ENCODE measurements at places on chromosomes 6 and 20.

DNA sequence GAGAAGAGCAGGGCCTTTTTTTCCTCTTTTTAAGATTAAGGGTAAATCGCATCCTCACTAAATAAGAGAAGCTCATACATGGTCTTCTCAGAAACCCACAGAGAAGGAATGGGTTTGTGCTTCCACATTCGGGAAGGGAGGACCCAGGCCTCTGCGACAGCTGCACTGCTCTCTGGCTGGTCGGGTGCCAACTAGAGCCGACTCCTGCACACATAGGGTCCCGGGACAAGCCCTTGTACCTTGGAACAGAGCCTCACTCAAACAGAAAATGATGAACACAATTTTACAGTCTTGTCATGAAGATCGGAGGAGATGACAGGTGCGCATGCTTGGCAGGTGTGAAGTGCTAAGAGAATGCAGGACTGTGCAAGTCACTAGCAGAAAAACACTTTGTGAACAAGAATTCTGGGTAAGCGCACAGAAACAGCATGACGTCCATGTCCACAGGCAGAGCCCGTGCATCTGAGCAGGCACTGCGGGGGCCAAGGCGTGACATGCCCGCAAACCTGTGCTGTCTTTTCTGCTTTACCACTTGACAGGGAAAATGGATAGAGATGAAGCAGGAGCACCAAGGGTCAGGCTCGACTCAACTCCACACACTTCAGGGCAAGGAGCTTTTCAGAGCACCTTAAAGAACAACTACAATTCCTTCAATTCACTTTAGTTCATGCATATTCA, 101.0 kb upstream of the MPC1 start:
- DNase-seq = no peak

- DNase-seq = no peak
Measured at GRCh38 chr20:11248687-11249638, 575.2 kb upstream of the JAG1 start.

DNA sequence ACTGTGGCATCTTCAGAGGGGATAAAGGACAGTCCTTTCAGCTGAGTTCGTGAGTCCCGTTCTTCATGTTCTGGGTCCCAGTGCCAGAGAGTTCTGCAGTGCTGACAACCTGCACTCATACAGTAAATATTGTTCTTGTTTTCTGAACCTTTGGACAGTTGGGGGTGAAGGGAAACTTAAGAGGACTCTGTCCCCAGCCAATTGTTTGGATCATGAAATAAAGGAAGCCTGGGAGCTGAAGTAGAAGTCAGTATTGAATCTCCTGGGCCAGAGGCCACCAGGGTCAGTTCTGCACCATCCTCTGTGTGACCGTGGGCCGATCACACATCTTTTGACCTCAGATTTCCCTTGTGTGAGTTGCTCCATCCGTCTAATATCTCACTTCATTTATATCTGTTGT, 3.2 kb downstream of the SLC2A12 start:
- no peak for DNase-seq

- no peak for DNase-seq
Measured at GRCh38 chr6:23269436-23269835, 700.1 kb downstream of the HDGFL1 start.

DNA sequence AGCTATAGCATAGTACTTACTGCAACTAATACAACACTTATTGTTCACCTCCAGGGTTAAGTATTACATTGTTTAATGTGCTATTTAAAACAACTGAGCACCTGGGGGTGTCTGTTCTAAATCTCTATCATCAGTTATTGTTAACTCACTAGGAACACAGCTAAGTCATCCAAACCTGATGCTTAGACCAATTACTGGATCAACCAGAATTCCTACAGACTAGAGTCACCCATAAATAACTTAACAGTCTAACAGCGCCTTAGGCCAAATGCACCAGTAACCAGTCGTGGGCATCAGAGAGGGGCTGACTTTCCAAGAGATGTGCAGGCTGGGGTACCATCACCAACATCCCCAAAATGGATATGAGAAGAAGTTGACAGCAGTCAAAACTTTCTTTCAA, 110.7 kb downstream of the ADTRP start:
- DNase-seq = no peak

GRCh38 chr6:118932421-118932820, 2.5 kb downstream of the MCM9 start:
- no peak for DNase-seq

DNA sequence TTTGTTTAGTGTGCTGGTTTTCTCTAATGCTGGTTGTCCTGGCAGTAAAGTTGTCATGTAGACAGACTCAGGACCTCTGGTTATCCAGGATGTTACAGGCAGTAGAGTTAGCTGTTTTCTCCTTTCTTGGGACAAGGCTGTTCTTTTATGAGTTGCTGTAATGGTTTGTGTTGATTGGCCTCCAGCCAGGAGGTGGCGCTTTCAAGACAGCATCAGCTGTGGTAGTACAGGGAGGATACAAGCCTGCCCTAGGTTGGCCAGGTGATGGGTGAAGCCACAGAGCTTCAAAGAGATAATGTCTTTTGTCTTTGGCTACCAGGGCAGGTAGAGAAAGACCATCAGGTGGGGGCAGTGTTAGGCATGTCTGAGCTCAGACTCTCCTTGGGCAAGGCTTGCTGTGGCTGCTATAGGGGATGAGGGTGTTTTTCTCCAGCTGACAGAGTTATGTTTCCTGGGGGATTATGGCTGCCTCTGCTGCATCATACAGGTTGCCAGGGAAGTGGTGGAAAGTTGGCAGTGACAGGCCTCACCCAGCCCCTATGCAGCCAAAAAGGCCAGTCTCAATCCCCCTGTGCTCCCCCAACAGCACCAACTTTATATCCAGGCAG, 127.2 kb upstream of the TAB2 start:
- no peak for DNase-seq

- no peak for DNase-seq
Measured at GRCh38 chr6:39407446-39407993, 85.0 kb upstream of the KCNK16 start.

DNA sequence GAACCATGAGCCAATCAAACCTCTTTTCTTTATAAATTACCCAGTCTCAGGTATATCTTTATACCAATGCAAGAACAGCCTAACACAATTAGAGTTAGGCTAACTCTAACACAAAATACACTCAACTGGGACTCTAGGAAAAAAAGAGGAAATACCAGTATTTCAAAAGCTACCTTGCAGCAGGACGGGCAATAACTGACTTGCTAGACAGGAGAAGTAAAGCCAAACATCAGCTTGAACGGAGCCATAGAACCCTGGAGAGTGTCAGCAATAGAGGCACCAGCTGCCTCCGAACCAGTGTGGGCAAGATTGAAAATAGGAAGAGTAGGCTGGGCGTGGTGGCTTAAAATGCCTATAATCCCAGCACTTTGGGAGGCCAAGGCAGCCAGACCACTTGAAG, 162.0 kb upstream of the SOX4 start:
- DNase-seq = no peak
